ENCODE measurements at places on chromosomes 6 and 20.

DNA sequence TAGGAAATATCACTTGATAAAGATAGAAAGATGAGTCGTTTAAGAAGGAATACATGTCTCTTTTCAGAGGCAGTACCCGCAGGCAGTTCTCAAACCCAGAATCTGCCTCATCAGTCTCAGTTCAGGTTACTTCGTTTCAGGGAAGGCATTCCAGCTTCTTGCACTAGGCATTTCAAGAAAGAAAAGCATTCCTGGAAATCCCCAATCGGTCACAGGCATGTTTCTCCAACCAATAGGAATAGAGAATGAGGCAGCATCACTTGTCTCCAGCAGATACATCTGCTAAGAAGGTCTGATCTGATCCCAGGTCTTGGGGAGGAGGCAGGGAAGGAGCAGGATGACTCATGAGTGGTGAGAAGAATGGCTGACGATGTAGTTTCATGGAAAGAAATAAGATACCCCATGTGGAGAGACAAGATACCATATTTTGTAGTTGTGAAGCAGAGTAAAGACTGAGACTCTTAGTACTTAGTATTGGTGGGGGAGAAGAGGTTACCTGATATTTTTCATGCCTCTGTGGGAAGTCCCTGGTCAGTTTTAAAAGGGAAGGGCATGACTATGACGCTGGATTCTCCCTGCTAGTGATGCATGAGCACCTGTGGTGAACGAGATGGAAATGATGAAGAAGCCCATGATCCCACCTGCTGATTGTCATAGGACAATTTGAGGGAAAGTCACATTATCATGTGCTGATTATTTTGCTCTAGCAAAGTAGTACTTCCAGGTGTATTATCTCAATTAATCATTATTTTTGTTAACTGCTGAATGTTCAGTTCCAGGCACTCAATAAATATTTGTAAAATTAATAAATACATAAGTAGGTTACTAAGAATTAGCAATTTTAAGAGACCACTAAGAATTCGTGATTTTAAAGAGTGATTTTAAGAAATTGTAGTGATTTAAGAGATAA lies 20.3 kb upstream of the HLA-DRB1 start:
- DNase-seq, result peak; percentile 98

GRCh38 chr6:129497481-129498441 lies 212.2 kb downstream of the ARHGAP18 start:
- no peak for DNase-seq

DNA sequence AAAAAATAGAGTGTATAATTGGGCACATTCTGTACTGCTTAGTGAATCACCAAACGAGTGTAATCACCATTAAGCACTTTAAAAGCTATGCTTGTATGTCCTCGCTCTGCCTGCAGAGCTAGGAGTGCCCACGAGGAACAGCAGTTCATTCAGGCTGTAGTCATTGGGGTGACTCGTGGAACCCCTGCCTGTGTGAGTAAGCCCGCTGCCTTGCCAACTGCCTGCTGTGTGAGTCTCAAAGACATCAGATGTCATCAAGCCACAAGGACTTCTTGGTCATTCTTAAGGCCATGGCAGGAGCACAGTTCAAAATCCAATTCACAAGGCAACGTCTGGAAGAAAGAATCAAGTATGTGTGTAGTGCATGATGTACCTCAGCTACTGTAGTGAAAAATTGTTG lies 60.4 kb downstream of the FOXO3 start:
- no peak for DNase-seq

DNA sequence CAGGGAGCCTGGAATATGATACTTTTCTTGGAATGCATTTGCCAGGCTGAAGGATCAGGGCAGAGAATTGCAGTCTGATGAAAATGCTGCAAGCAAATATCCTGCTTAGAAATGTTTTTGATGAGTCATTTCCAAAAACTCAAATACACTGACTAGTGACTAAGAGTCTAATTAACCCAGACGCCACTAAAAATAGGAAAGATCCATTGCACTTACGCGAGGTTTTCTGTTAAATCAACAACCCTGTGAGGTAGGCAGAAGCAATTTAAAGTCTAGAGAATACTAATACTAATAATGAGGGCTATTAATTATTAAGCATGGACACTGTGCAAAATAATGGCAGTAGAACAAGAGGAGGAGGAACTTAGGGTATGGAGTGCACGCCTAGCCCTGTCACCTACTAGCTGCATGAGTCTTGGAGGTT lies 130.1 kb upstream of the DOK5 start:
- peak; percentile 76 for DNase-seq

GRCh38 chr20:32018269-32019155 lies 8.3 kb downstream of the CCM2L start:
- no peak for DNase-seq

DNA sequence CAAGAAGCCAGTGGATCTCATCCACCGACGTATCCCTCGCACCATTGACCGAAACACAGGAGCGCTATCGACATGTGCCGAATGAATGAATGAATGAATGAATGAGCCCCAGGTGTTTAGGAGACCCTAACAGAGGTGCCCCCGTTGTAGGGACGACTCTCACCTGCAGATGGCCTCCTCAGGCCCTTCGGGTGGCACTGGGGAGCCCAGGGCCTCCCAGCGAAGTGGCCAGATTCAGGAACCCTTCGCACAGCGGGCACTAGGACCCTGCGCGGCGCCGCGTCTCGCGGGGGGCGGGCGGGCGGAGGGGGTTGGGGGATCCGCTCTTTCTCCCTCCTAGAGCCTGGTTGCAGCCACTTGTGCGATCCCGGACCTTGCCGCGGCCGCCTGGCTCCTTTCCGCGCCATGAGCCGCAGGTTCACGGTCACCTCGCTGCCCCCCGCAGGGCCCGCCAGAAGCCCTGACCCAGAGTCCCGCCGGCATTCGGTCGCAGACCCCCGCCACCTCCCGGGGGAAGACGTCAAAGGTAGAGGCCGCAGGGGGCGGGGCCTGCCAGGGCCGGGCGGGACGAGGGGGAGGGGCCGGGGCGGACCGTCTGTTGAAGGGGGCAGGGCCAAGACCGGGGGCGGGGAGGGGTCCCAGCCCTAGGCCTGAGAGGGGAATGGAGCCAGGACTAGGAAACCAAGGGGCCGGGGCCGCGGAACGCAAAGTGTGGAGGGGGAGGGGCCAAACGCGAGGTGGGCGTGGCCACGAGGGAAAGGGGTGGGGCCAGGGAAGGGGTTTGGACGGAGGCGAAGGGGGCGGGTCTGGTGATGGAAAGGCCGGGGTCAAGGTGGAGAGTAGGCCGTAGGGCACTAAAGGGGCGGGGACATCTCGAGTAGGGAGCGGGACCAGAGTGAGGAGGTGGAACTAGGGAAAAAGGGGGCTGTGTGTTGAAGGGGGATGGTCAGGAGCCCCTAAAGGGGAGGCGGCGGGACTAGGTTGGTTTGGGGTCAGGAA lies 7.4 kb upstream of the SLC12A5 start:
- DNase-seq, result no peak

DNA sequence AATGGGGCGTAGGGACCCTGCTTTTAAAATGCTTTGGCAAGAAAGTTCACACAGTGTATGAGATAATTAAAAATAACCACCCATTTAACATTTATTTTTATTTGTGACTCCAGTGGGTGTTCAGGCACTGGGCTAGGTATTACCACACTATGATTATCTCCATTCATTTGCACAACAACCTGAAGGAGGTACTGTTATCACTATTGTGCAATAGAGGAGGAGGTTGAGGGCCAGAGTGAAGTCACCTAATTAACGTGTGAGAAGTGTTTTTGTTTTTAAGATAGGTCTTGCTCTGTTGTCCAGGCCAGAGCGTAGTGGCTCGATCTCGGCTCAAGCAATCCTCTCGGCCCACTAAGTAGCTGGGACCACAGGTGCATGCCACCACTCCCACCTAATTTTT lies 29.2 kb downstream of the MAK start:
- DNase-seq, result no peak

DNA sequence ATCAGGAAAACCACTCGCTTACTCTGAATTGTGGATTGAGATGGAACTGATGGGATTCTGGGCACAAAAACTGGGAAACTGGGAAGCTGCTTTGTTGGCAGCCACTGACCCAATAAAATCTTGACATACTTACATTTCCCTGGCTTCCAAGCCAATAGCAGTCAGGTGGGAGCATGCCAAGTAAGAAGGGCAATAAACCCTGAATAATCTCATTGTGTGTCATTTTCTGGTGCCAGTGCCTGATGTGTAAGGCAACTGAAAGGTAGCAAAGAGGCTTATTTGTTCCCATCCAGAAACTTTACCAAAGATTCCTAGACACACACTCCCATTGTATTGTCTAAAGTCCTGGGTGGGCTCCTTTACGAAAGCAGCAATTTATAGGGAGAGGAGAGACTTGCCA lies 93.2 kb downstream of the TBX18 start:
- DNase-seq, result no peak

- no peak for DNase-seq
These were observed 121.2 kb upstream of the LAMP5 start for GRCh38 chr20:9392892-9393857.

DNA sequence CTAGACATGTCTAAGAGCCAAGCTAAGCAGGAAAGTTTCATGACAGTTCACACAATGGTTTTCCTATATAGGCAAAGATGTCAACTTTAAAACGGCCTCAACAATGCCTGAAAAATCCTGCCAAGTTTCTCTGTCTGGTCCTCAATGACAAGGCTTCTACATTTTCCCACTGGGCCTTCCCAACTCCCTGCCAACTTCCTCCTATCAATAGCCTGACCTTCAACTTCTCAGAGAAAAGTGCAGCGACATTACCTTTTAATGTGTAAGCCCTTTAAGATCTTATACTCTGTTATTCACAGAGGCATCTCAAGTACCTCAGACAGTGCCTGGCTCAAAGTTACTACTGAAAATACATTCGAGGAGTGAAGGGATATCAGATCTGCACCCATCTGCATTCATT lies 56.2 kb upstream of the BTBD3 start:
- no peak for DNase-seq

DNA sequence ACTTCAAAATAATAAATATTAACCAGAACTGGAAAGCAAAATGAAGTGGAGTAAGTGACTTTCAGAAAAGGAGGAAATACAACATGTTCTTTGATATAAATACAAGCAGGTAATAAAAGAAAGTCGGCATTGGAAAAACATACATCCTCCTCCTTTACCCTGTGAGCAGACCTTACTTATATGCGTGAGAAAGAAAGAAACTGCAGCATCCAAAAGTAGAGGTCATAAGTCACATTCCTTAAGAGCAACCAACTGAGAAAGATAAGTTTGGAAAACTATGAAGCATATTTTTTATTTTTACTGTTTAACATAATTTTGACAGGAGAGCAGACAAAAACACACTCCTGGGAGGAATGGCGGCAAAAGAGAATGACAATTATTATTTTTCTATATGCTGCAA lies 155.5 kb downstream of the HACE1 start:
- no peak for DNase-seq

DNA sequence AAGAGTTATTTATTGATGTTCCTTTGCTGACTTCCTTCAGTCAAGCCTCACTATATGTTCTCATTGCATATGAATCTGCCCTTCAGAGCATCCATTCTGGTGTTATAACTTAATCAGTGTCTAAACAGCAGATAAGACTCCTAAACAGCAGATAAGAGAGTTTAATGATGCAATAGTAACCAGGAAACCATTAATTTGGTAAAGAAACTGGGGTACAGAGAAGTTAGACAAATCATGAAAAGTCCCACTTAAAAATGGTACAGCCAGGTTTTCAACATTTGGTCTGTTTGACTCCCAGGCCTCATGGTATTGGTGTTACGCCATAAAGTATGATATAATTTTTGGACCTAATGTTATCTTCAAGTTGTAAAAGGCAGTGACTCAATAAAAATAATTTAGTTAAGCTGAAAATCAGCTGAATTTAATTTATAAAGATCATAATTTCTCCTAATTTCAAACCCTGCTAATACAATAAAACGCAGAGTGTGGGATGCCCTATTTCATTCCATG lies 127.4 kb upstream of the DST start:
- DNase-seq, result no peak

- DNase-seq, result no peak
These were observed 39.1 kb downstream of the PLEKHG1 start for GRCh38 chr6:150638765-150639164.

DNA sequence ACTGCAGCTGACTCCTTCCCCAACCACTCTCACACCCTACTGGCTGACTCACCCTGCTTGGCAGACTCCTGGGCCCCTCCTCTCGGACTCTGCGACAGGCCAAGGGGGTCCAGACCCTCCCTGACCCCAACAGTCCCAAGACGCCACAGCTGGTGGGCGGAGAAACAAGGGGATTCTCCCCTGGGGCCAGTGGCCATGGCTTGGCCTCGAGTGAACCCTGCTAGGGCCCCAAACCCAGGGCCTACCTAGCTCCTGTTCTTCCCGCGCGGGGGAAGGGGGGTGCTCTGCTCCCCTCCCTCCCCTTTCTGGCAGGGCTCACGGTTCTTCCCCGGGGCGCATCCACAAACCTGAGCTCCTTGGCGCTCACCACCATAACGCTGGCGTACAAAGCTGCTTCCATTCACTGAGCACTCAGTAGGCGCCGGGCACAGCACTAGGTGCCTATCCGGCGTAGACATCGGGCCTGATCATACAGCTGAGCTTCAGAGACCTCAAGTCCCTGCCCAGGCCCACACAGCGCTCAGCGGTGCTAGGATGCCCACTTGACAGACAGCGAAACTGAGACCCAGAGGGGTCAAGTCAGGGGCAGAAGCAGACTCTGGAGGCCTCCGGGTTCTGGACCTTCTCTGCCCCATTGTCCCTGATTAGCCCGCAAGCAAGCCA lies 597 bp downstream of the ADA start:
- DNase-seq, result no peak

- DNase-seq, result no peak
These were observed 446.3 kb upstream of the SLC35B3 start for GRCh38 chr6:8881663-8882062.

- no peak for DNase-seq
These were observed 123.1 kb downstream of the RCAN2 start for GRCh38 chr6:46368169-46368536.

GRCh38 chr6:113823916-113824315 lies 33.2 kb upstream of the MARCKS start:
- DNase-seq, result no peak

- DNase-seq, result no peak
These were observed 287.6 kb downstream of the PHF3 start for GRCh38 chr6:63923139-63923739.

DNA sequence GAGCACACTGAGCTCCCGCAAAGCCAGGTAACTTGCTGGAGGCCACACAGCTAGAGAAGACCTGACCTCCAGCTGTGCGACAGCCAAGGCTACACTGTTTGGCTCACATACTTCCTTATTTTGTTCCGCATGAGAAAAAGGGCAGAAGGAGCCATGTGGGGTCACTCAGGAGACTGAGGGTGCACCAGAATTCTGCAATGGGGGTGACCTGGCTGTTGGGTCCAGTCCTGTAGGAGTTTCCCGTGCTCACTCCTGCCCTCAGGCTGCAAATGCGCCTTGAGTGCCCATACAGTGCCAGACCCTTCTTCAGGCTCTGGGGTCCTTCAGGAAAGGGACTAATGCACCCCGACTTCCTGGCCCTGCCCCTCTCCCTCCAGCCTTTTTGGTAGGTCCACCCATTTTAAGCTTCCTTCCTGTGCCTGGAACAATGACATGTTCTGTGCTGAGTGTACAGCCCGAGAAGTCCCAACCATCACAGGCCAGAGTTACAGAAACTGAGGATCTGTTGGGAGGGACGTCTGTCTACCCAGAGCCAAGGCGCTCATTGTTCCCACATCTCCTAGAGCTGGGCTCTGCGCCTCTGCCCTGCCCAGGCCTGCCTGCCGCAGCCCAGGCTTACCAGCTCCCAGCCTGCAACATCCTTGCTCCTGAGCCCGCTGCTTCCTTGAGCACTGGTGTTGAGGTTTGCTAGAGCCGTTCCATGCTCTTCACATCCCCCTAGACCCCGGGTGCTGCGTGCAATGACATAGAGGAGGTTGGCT lies 33.5 kb upstream of the CD93 start:
- DNase-seq, result no peak

GRCh38 chr6:170376386-170377043 lies 70.0 kb downstream of the FAM120B start:
- DNase-seq, result no peak

- no peak for DNase-seq
These were observed 70.2 kb downstream of the RIN2 start for GRCh38 chr20:19828232-19828631.

Measured in epithelial cell of proximal tubule (primary cell).